Cardiac fibroblast (primary cell): ENCODE measurements at places on chromosomes 2 and 18.

DNA sequence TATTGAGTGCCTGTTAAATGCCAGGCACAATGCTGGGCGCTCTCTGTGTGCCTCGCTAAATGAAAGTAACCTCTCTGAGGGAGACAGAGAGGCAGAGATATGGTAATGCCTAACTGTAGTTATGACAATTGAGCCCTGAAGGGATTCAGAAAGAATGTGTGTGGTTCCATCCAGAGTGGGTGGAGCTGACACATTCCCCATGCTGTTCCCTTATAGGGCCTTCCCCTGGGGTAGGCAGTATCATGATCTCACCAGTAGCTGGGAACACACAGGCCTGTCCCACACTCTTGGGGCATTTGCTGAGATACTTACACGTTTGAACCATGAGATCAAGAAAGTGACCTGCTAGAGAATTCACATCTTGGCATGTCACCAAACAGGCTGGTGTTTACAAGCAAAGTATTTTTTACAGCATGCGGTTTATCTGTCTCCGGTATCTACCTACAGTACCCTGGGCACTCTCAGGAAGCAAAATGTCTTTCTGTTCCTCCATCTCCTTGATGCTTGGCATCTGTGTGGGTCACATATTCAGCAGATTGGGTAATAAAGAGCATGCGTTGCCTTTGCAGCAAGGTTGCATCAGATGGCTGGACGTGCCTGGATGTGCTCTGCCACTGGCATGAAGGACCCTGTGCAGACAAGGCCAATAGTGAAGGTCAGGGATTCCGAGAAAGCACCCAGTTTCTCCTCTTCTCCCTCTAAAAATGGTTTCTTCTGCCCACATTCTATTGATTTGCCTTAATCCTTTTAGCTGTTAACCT, 9.4 kb downstream of the CTIF start:
- DNase-seq = peak; percentile 65

DNA sequence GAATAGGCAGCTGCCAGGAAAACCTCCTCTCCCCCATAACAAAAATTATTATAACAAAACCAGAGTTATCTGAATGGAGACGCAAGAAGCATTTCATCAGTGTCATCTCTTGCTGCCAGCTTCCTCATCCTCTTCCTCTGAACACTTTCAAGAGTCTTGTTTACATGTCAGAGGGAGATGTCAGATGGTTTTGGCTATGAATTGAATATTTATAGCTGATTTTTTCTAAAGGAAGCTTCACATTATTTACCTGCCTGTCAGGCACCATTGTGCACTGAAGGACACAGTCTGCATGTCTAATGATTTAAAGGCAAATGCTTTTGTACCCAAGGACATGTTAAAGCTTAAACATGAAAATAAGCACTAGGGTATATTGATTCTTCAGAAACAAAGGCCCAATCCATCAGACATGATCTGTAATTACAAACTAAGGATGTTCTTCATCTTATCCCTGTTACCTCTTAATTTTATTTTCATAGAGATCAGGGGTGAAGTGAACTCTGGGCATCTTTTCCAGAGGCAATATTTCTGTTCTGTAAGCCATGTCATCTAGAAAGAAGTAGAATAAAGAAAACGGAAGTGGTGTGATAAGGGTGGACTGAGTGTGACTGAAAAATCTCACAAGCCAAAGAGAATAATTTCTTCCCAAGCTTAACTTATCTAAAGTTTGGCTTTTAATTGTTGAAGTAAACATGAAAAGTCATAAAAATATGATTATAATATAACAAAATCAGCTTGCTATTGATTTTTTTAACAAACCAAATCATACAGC, 168.7 kb downstream of the ANKRD44 start:
- no peak for DNase-seq

- DNase-seq = no peak
These were observed 52.4 kb upstream of the ATP8B1 start for GRCh38 chr18:57855551-57855950.

DNA sequence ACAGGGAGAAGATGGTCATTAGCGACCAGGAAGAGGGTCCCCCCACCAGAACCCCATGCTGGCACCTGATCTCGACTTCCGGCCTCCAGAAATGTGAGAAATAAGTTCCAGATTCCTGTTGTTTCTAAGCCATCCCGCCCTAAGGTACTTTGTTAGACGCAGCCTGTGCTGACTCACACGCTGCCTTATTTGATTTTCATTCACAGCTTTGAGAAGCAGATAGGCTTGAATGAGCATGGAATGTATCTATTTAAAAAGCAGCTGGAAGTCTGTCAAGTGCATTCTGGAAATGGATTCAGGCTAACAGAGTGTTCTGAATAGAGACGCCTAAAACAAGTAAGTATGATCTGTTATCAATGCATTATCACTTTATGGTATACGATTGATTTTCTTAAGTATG, 8.3 kb upstream of the IL1R2 start:
- no peak for DNase-seq

DNA sequence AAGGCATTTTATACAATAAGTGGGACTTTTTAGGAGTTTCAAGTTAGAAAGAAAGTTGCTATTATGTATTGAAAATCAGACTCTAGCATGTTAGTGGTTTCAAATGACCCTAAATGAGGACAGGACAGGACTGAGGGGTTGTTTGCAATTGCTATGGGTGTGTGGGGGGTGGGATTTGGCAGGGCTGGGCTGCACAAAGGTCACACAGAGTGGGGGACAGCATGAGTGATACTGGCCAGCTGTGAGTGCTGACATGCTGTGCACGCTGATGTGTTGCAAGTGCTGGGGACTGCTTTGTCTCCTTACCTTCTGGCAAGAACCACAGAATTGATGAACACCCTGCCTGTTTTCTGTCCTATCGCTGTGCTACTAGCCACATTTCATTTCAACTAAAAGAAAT, 29.8 kb downstream of the RNMT start:
- DNase-seq = no peak

DNA sequence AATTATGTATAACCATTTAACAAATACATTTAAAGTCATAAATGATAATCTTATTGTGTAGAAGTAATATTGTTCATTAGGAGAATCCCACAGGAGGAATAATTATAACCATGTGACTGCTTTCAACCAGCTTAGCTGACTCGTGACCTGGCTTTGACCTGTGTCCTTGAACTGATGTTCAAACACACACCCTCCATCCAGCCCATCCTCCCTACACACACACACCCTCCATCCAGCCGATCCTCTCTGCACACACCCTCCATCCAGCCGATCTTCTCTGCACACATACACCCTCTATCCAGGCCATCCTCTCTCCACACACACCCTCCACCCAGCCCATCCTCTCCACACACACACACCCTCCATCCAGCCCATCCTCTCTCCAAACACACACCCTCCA, 83.5 kb downstream of the EIPR1 start:
- DNase-seq = no peak

DNA sequence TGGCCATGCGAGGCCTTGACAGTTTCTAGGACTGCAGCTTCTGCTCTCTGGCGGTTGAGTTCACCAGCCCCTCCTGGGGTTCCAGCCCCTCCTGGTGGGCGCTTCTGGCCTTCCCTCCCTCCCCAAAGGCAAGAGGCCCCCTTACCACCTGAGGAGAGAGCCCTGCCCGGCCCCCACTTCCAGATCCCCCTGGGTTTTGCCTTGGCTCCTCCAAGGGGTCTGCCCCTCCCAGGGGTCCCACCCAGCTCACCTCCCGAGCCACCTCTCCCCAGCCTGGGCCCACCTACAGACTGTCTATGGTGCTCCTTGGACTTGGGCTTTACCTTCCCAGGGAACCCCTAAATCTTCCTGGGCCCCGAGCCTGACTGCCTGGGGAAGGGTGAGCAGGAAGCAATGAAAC, 264.5 kb downstream of the ATAD2B start:
- no peak for DNase-seq

DNA sequence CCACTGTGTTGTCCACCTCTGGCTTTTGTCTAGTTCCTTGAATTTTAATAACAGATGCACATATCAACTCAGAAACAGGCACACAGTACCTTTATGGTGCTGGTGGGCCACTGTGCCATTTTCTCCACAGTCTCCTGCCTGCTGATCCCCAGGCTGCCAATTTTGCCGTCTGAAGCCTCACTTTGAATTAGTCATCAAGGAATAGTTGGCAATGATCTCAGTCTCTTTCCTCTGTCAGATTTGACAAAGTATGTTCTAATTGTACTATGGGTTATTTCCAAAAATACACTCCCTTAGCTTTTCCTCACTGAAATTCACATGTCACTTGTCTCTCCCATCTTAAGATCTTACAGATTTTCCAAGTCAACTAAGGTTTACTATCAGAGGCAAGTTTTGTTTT, 140.7 kb downstream of the ZNF516 start:
- peak; percentile 55 for DNase-seq

DNA sequence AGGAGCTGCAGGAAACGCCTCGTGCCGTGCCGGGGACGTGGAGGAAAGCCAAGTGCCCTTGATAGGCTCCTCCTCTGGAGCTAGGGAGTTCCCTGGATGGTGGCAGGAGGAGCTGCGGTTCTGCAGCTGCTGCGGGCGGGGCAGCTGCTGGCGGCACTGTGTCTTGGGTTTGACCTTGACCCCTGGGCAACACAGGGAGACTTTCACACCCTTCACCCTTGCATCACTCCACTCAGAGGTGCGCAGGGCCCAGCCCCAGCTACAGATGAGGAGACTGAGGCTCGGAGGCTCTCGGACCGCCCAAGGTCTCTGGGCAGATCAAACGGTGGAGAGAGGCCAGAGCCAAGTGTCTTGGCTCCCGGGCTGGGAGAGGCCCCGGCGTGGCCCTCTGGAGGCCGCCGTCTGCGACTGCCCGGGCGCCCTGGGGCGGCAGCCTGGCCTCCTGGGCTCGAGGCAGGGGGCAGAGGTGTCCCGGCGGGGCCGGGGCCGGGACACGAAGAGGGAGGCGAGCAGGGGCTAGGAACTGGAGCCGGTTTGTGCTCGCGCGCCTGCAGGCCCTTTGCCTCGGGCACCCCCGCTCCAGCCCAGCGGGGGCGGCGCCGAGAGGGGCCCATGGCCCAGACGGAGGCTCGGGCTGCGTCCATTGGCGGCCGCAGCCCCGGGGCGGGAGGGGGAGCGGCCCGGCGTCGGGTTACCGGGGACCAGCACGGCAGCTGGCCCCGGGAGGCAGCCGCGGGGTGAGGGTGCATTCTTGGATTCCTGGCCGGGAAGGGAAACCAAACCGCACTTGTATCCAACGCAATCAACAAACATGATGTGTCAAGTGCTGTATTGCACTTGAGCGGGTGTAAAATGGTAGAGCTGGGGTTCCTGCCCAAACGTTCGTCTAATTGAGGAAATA, 129.6 kb upstream of the SLC1A4 start:
- peak; percentile 88 for DNase-seq
